T1000 (cell line): ENCODE measurements at places on chromosomes 5 and 9.

DNA sequence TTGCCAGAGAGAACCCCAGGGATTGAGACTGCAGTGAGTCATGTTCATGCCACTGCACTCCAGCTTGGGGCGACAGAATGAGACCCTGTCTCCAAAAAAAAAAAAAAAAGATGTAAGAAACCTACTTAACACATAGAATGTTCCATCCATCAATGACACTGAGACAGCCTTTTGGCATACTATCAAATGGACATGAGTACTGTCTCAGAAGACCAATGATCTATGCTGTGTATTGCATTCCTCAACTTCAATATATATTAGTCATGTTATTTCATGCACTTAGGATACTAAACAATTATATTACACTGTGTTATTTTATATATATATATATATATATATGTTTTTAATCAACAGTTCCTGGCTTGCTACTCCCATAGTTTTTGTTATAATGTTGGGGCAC, 57.1 kb upstream of the ANKH start:
- DNase-seq, result no peak

GRCh38 chr9:75231167-75231566, 142.9 kb downstream of the OSTF1 start:
- no peak for DNase-seq

DNA sequence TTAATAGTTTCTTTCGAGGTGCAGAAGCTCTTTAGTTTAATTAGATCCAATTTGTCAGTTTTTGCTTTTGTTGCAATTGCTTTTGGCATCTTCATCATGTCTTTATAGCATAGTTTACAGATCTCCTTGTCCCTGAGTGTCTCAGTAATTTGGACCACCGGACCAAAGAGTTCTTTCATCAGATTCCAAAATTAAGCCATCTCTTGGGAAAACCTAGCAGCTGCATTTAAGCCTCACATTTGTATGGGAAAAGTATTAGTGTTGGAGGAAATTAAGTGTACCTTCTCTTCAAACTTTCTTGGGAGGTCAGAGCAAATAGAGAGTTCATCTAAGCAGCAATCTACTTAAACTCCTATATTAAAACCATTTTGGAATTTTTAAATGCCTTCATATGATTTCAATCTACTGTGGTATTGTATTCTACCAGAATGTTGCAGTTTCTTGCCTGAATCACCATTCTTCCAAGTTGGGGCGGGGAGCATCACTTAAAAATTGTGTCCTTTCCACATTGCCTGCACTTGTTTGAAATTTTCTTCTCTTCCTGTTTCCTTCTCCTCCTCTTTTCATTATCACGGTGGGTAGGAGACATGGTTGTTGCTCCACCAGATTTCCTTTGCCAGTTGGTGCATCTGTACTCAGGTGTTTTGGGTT, 97.3 kb upstream of the DAB2 start:
- DNase-seq, result no peak

DNA sequence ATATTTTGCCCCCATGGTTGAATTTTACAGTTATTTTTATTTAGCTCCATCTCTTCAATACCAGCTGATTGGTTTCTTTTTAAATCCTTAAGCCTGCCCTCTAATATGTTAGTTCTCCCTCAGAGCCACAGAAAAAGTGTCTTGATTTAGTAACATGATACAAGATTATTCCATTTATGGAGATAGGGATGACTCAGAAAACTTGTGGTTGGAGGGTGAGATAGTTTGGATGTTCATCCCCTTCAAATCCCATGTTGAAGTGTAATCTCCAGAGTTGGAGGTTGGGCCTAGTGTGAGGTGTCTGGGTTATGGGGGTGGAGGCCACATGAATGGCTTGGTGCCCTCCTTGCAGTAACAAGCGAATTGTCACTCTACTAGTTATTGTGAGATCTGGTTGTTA, 115.7 kb downstream of the FBXO38 start:
- no peak for DNase-seq

DNA sequence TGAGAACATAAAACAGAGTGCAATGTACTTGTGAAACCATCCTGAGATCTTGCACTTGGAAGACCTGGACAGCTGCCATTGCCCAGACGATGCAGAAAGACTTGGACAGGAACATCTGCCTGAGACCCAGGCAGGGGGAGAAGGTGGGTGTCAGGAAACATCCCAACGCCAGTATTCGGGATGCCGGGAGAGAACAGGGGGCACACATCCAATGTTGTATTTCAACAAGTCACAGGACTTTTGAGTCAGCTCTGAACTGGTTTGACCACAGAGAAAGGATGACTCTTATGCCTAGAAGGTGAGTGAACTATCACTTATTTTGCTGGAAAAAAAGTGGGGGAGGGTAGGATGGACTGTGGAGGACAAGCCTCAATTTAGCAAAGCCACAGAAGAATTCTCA, 124.6 kb downstream of the ROR2 start:
- no peak for DNase-seq

GRCh38 chr5:141757402-141757801, 75.4 kb upstream of the ARAP3 start:
- DNase-seq, result no peak

GRCh38 chr9:17635115-17635890, 56.4 kb downstream of the SH3GL2 start:
- peak; percentile 44 for DNase-seq
